ENCODE measurements at places on chromosomes 2 and 18.
A peak's percentile ranks its signal among the peaks of the same experiment; 100 is the strongest.

GRCh38 chr2:80499095-80499494 lies 194.5 kb upstream of the LRRTM1 start:
- DNase-seq: peak; percentile 13

DNA sequence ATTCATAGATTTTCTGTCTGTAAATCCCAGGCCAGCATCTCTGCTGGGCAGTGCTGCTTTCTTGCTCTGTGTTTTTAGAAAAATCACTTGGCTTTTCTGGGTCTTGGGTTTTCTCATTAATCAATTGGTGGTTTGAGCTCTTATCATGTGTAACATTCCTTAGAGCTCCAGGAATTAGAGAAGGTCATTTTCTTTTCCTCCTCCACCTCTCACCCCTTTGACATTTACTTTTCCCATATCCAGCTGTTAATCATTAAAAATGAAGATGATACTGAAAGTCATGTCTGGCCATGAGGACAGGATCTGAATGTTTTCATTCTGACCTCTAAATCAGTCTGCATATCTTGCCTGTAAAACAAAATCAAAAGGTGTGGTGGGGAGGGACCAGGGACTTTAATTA lies 111.0 kb downstream of the LRRTM1 start:
- no peak for DNase-seq

- DNase-seq: no peak
Observed at GRCh38 chr2:130836501-130837174, at the start of gene ARHGEF4. ARHGEF4 (plus strand) TSS chr2:130836914; CDS start chr2:130836954, 40 bp downstream.

- DNase-seq: no peak
Observed at GRCh38 chr2:52097071-52097470, 1065.1 kb upstream of the NRXN1 start.

DNA sequence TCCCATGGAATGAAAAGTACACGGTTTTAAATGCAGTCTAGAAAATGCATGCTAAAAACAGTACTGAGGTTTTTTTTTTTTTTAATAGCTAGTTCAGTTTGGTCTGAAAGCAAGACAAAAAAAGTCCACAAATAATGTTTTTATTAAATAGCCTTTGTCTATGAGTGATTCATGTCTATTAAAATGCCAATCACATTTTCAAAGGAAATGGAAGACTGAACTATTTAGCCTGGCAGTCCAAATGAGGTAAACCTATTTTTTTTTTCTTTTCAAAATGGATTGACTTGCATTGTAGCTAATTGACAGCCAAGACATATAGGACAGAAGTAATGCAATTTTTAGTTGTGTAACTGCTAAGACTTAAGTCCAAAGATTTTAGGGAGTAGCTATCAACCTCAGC lies 90.3 kb downstream of the LRP1B start:
- no peak for DNase-seq

DNA sequence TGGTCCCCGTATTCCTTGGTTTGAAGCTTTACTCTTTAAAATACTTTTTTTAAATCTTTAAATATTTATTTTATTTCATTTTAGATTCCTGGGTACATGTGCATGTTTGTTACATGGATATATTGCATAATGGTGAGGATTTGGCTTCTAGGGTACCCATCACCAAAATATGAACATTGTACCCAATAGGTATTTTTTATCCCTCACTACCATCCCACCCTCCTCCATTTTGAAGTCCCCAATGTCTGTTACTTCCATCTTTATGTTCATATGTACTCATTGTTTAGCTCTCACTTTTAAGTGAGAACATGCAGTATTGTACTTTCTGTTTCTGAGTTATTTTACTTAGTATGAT lies 59.5 kb upstream of the IL1RL1 start:
- DNase-seq: no peak

- DNase-seq: no peak
Observed at GRCh38 chr2:133829450-133830020, 261.3 kb upstream of the NCKAP5 start.

GRCh38 chr2:1620081-1620480 lies 124.2 kb downstream of the PXDN start:
- no peak for DNase-seq

GRCh38 chr2:172449911-172450550 lies 22.6 kb downstream of the ITGA6 start:
- no peak for DNase-seq

DNA sequence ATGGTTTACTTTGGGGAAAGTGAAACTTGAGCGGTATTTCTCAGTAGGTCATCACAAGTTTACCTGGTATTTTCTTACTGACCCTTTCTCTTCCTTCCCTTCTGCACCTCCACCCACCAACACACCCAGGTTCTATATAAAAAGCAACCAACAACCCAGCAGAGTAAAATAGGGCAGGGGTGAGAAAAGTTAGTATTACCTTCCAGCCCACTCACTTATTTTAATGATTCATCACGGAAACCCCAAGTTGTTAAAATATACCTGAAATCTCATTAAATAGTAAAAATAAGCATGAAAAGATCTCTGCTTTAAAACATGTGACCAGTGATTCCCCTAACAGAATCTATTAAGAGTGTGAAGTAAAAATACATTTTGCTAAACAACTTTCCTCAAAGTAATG lies 306.1 kb downstream of the ZEB2 start:
- DNase-seq: no peak

GRCh38 chr18:59881728-59882656 lies 17.8 kb upstream of the PMAIP1 start:
- DNase-seq: peak; percentile 51

- no peak for DNase-seq
Observed at GRCh38 chr2:15260196-15260595, 300.9 kb downstream of the NBAS start.

- DNase-seq: no peak
Observed at GRCh38 chr2:185802926-185803325, 64.3 kb downstream of the FSIP2 start.

DNA sequence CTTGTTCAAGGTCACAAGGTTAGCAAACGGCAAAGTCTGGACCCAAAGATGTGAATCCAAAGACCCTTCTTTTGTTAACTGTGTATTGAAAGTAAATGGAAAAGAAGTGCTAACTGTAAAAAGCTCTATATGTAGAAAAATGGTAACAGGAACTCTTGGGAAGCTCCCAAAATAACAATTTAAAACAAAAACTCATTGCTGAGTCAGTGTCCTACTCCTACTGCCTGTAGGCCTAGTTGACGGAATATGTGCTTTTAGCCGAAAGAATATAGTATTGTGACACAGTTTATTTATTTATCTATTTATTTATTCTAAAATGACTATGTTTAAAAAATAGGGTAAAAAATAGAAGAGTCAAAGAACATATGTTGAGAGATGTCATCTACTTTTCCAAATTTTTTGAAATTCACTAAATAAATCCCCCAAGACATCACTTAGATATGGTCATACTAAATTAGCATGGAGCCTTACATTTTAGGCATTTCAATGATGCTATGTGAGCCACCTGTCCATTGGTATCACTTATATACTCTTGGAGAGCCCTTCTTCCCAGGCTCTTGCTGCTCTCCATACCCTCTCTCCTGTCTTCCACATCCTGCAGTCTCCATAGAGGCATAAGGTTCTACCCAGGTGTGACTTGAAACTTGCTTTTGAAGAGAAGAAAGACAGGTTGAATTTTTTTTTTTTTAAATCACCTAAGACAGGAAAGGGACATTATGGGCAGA lies 13.7 kb downstream of the COL5A2 start:
- DNase-seq: no peak
